Upper lobe of right lung (tissue), 1 donor: ENCODE measurements at places on chromosomes 7 and 10.

DNA sequence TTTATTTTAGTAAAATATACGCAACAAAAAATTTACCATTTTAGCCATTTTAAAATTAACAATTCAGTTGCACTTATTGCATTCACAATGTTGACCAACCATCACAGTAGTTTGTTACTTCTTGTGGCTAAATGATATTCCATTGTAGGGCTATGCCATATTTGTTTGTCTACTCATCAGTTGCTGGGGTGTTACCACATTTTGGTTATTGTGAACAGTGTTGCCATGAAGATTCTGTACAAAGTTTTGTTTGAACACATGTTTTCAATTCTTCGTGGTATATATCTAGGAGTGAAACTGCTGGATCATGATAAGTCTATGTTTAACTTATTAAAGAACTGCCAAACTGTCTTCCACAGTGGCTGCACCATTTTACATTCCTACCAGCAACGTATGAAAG is 46.3 kb upstream of the ZNF365 start:
- DNase-seq: no peak

DNA sequence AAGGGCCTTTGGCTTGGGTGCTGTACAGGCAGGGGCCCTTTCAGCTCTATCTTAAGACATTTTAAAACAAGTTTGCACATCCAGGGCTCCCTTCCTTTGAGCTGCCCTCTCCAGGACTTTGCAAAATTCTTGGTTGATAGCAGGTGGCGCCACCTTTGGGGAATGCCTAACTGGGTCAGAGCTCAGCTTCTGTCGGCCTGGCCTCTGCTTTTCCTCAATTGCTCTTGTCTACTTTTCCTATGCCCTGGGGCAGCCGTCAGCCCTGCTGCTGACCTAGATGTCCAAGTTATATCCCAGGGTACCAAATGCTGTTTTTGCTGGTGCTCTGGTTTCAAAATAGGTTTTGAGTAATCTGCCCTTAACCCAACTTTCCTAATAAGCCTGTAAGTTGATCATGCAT is 65.8 kb downstream of the APBB1IP start:
- DNase-seq: no peak

GRCh38 chr10:119197921-119198320 is 9.4 kb upstream of the GRK5 start:
- DNase-seq: no peak

GRCh38 chr7:132871419-132871818 is 210.5 kb downstream of the CHCHD3 start:
- no peak for DNase-seq

DNA sequence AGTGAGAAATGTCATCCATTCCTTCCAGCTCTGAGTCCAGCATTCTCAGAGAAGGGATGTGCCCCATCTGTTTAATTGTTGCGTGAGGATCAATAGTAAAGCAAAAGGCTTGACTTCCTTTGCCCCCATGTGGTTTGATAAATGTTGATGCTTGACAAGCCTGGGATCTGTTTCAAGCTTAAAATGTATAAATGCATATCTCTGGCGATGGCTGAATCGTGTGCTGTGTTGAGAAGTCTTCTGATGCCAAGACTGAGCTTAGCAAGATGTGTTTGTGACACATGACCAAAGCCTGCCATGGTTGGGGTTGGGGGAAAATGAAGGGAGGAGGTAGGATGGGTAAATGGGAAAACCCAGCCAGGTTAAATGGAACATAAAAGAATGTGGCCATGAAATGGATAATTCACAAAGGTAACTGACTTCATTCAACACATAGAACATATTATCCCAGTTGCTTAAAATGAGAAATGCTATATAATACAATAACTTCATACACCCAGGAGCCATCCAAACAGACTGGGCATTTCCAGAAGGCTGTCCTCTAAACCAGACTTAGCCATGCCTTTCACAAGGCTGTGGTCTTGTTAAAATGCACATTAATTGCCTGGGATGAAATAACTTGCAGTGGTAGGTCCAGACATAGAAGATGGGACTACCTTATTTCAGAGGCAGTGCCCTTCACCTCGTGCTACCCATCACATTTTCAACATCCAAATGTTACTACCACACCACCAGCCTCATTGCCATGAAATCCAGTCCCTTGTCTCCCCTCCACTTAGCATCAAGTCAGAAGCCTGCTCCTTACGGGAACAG is 147.3 kb upstream of the PDE1C start:
- no peak for DNase-seq

DNA sequence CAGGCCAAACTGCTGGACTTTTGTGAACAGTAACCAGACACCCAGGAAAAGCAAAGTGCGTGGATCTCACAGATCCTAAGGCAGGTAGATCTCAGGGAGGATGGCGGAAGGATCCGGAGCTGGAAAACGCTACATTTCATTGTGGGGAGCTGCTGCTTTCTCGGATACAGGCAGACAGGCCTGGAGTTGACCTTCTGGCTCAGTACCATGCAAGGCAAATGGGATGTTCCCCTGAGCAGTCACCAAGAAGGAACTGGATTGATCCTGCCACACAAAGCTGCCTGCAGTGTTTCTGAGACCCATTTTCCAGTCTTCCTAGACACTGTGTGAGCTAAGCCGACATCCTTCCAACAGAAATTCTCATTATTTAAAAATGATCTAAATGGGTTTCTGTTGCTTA is 65.5 kb downstream of the ZRANB1 start:
- no peak for DNase-seq

DNA sequence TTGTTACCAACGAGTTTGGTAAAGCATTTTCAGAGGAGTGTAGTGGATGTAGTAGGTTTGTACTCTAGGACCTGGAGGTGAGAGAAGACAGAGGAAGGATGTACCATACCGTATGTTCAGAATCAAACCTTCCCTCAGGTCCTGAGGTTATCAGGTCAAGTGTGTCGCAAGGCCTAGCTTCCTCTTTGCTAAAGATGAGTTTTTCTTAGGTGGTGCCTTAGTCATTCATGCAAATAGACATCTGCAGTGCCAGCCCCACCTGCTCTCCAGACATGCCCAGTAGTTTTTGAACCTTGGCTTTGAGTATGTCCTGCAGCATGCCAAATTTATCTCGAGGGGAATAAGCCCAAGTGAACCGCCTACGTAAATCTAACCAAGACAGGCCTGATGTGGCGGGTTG is 71.3 kb downstream of the HDAC9 start:
- no peak for DNase-seq

DNA sequence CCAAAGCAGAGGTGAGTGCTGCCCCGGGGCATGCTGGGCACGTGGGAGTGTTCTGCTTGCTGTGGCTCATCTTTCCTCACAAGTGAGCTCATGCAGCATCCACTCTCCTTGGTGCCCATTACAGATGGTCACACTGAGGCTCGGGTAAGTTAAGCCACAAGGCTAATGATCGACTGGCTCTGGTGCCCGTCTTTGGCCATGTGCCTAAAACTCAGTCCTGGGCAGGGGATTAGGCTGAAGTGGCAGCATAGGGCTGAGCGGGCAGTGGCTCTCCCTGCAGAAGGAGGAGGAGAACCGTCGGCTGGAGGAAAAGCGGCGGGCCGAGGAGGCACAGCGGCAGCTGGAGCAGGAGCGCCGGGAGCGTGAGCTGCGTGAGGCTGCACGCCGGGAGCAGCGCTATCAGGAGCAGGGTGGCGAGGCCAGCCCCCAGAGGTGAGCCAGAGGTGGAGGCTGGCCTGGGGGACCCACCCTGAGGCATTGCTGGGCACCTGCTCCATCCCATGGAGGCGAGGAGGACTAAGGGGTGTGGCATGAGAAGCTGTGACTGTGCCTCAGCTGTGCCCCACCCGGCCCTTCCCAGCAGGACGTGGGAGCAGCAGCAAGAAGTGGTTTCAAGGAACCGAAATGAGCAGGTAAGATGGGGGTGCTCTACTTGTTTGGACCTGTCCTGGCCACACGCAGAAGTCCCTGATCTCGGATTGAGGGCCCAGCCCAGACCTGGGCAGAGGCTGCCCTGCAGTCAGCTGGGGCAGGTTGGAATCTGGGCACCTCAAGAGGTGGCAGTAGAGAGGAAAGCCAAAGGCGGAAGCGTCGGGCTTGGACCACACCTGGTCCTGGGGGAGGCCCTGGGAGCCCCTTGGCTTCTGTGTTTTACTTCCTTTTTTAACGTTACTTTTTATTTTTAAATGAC is 7.3 kb downstream of the PGAM2 start:
- DNase-seq: peak; percentile 53

DNA sequence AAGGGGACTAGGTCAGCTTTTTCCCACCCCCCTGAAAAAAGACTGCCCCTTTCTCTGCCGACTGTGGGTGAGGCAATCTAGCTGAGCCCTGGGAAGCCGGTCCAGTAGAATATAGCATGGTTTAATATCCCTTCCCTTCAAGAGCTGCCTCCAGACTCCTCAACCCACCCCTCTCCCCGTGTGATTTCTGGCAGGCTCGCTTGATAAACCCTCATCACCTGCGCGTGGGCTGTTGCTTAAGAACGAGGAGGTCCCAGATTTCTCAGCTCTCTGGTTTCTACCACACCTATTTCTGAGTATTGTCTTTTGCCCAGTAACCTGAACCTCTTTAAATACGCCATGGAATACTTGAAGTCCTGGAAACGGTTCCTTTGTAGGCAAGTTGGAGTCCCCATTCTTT is 2.0 kb upstream of the LRRC4 start:
- no peak for DNase-seq

- no peak for DNase-seq
Measured at GRCh38 chr7:157011333-157012112, 1.1 kb upstream of the MNX1 start.

DNA sequence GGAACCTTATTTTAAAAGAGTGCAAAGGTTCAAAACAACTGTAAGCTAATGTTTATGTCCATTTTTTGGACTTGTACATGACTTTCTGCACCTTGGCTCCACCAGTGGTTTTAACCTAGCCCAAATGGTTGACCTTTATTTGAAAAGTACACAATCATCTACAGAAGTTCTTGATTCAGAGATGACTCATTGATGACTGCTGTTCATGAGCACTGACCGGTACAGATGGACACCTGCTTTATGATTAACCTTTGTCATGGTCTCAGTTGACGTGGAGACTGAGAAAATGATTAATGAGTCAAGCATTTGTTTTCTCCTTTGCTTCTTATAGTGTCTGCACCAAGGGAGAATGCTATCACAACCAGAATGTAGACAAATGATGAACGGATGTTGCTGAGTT is 55.7 kb upstream of the PTER start:
- DNase-seq: no peak

DNA sequence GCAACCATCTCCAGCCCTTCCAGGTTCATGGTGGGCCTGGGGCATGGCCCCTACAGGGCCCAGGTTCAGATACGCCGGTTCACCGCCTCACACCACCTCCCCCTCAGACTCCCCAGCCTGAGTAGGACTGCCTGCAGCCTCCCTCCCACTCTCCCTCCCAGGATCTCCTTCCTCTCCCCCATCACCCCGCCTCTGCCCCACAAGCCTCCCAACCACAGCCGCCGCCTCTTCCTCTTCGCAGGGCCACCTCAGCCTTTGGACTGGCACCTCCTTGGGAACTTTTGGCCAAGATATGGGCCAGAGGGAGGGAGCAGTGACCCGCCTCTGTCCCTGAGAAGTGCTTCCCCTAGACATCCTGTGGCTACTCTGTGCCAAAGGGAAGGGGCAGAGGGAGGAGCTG is 9.3 kb downstream of the KCNIP2 start:
- peak; percentile 85 for DNase-seq

DNA sequence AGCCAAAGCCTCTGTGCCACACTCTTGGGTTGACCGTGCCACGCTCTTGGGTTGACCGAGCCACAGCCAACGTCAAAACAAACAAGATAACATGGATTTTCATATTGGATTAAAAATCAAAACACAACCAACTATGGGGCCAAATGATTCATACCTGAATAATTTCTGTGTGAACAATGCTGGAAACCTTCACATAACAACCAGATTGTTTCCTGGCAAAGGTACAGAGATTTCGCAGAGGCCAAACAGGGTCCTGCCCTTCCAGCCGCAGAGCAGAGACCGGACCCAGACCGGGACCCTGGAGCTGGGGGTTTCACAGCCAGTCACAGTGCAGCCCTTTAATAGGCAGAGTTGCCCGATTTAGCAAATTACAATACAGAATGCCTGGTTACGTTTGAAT is 40.5 kb downstream of the ITIH5 start:
- DNase-seq: no peak

DNA sequence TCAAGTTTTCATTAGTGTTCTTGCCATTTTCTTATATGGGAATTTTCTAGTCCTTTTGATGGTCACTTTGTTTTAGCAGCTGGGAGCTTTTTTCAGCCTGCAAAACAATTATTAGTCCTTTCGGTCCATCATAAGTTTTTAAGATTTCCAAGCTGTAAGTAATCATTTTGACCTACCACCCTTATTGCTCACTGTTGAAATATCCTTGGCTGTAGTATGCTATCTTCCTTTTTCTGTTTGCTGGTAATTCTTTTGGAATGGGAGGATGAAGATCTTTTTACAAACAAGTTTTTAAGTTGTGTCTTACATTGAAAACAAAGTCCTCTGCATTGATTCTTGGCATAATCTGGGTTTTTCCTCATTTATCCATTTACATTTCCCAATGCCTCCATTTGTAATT is 24.0 kb downstream of the BZW2 start:
- no peak for DNase-seq

DNA sequence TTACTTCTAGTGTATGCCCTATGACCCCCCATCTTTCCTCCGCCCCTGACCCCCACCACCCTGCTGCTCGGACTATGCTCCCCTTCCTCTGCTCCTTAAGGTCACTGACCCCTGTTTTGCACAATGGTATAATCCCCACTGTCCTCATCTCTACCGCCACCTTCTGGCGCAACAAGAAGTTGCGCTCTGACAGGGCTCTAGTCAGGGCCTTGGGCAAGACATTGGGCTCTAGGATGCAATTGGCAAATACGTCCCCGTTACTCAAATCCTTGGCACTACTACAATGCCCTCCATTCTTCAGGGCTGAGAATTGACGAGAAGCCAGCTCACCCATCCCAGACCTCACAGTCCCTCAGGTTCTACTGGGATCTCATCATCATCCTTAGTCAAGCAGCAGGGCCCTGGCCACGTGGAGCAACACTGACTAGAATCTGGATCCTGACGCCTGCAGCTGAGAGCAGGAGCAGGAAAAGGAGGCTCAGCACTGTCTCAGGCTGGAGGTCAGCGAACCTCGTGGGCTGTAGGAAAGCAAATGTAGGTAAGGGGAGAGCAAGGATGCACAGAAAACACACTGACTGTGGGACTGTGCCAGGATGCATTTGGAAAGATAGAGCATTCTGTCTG is 10.6 kb downstream of the LRIT2 start:
- DNase-seq: no peak

- no peak for DNase-seq
Measured at GRCh38 chr10:32241946-32242345, 105.0 kb downstream of the EPC1 start.
